ENCODE measurements at places on chromosomes 12 and 14.
A peak's percentile ranks its signal among the peaks of the same experiment; 100 is the strongest.

DNA sequence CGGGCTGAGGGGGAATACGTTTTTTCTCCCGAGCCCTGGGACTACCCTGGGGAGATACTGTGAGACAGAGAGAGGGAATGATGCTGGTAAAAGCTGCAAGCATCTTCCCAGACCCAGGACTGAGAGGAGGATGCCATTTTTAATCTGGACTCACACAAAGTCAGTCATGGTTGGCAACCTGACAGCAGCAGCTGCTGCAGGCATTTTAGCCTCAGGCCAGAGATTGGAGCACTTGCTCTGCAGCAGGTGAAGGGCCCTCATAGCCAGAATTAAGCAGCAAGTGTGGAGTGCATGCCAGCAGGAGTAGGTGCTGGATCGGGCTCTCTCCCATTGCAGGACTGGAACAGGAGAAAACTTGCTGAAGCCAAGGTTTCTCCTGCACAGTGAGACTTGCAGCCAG, 361.1 kb upstream of the CLEC14A start:
- peak; percentile 15 for DNase-seq

- DNase-seq, result peak; percentile 53
Measured at GRCh38 chr12:12704593-12705230, 8.7 kb upstream of the GPR19 start.

- no peak for DNase-seq
Measured at GRCh38 chr12:66678338-66679275, at the start of gene GRIP1. TSS of gene GRIP1 (minus strand) at chr12:66679076. CDS start at chr12:66678904, 172 bp downstream.

DNA sequence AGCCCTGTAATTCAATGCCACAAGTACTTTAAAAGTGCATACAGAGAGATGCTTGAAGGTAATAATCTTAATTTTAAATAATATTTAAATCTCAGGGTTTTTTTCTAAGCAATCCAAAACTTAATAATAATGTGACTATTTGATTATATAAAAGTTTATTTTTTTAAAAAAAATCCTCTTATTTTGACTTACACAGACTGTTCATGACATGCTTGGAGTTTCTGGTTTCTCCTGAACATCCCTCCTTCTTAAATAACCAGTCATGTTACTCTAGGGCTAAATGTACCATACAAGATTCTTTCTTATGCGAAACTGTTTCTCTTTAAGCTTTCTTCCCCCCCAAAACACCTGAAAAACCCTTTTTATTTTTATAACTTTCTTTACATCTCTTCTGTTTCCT, 58.2 kb upstream of the SLC2A13 start:
- no peak for DNase-seq

GRCh38 chr12:89834676-89835075, 126.0 kb upstream of the ATP2B1 start:
- no peak for DNase-seq

Data from NCI-H510A (cell line).